ENCODE measurements at places on chromosomes 7 and 10. TPM values are rescaled to one million over a fixed set of nuclear protein-coding genes. Genes with fewer than 3 reads are reported as not detected.

DNA sequence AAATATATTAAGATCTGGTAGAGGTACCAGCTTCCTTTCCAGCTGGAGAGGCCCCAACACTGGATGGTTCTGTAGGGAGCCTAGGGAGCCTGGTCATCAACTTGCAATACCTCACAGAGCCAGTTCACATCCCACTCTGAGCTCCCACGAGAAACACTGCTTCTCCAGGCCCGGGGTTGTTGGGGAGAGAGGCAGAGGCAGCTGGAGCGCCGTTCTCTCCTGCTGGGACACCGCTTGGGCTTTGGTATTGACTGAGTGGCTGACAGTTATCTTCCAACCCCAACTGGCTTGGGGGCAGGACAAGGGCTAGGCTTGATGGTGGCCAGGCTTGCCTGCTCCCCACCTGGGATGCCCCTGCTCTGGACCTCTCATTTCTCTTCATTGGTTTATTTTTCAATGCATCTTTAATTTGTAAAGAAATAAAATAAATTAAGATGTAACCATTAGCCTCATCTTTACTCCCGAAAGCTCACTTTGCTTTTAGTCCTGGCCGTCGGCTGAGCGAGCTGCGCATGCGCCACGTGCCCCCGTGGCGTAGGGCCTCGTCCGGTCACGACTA, 10.0 kb upstream of the CHCHD1 start:
- H3K4me3 ChIP-seq, result peak overlapping the region; percentile 88
- no peaks in the 10 kb centered on the region for H3K27me3 ChIP-seq
- DNase-seq, result peak; percentile 77
- peak overlapping the region; percentile 95 for H3K27ac ChIP-seq
- H3K4me1 ChIP-seq, result peaks cover 20% of the 10 kb centered on the region
- peaks cover 64% of the 10 kb centered on the region for H3K36me3 ChIP-seq

- DNase-seq, result no peak
- no peak overlapping the region for H3K27ac ChIP-seq
Observed at GRCh38 chr7:97623333-97623732, 108.6 kb upstream of the TAC1 start.

- no peak overlapping the region for H3K4me3 ChIP-seq
- DNase-seq, result no peak
- no peak overlapping the region for H3K27ac ChIP-seq
- no peaks in the 10 kb centered on the region for H3K4me1 ChIP-seq
- peaks cover 72% of the 10 kb centered on the region for H3K27me3 ChIP-seq
Observed at GRCh38 chr7:8434290-8435002, 1.0 kb downstream of the NXPH1 start.

The WNT8B gene
- polyA plus RNA-seq, result 0.09 TPM

The JAKMIP3 gene
- polyA plus RNA-seq, result 0.45 TPM

The PTPN12 gene
- polyA plus RNA-seq, result 47.6 TPM

GRCh38 chr10:122120008-122120744, 131.2 kb downstream of the TACC2 start:
- H3K4me1 ChIP-seq, result peaks cover 19% of the 10 kb centered on the region
- no peak for DNase-seq
- no peaks in the 10 kb centered on the region for H3K27me3 ChIP-seq
- H3K27ac ChIP-seq, result no peak overlapping the region
- H3K36me3 ChIP-seq, result peaks cover 18% of the 10 kb centered on the region

DNA sequence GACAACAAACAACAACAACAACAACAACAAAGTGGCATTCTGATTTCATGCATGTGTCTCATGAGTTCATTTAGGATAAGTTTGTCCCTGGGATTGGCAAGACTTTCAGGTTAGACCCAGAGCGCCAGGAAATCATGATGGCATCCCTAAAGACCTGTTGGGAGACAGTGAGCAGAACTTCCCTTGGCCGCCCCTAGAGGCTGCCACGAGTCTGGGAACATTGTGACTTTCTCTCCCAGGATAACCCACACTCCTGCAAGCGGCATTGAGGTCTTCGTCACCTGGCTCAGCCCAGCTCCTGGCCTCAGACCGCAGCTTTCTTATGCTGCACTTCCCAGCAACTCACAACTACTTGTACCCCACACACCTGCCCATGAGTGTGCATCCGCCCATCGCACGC, 80.5 kb upstream of the RNF32 start:
- no peak overlapping the region for H3K27ac ChIP-seq
- DNase-seq, result no peak
- H3K4me1 ChIP-seq, result no peaks in the 10 kb centered on the region
- H3K36me3 ChIP-seq, result no peaks in the 10 kb centered on the region

The GJD4 gene
- polyA plus RNA-seq, result 0.09 TPM

GRCh38 chr10:93346694-93347093, 135.4 kb downstream of the MYOF start:
- H3K27ac ChIP-seq, result no peak overlapping the region
- peak; percentile 9 for DNase-seq

- H3K4me3 ChIP-seq, result no peak overlapping the region
- no peaks in the 10 kb centered on the region for H3K36me3 ChIP-seq
- H3K4me1 ChIP-seq, result no peaks in the 10 kb centered on the region
- H3K27ac ChIP-seq, result no peak overlapping the region
- H3K27me3 ChIP-seq, result no peaks in the 10 kb centered on the region
Observed at GRCh38 chr10:6396652-6397051, 183.4 kb downstream of the PRKCQ start.

DNA sequence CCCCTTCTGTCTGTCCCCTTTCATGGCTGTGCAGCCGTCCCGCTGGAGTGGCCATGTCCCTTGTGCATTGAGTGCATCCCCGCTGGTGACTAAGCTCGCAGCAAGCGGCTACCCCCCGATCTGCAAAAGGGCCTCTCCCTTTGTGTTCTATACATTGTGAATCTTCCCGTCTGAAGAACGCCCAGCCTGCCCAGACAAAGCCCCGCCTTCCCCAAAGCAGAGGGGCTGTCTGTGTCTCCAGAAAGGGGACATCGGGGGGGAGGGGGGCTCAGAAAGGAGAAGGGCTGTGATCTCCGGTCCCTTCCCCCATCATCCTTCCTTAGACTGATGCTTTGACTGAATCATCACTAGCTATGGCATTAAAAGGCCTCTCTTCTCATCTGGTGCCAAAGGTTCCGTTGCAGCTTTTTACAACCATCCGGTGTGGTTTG, 11.9 kb downstream of the NPTX2 start:
- H3K4me3 ChIP-seq, result no peak overlapping the region
- H3K4me1 ChIP-seq, result no peaks in the 10 kb centered on the region
- H3K27me3 ChIP-seq, result peaks cover 14% of the 10 kb centered on the region
- H3K36me3 ChIP-seq, result no peaks in the 10 kb centered on the region
- no peak overlapping the region for H3K27ac ChIP-seq

The PLEKHS1 gene
- 62.4 TPM for polyA plus RNA-seq

The GSTO2 gene
- 35.7 TPM for polyA plus RNA-seq

The NME8 gene
- 0.04 TPM for polyA plus RNA-seq

DNA sequence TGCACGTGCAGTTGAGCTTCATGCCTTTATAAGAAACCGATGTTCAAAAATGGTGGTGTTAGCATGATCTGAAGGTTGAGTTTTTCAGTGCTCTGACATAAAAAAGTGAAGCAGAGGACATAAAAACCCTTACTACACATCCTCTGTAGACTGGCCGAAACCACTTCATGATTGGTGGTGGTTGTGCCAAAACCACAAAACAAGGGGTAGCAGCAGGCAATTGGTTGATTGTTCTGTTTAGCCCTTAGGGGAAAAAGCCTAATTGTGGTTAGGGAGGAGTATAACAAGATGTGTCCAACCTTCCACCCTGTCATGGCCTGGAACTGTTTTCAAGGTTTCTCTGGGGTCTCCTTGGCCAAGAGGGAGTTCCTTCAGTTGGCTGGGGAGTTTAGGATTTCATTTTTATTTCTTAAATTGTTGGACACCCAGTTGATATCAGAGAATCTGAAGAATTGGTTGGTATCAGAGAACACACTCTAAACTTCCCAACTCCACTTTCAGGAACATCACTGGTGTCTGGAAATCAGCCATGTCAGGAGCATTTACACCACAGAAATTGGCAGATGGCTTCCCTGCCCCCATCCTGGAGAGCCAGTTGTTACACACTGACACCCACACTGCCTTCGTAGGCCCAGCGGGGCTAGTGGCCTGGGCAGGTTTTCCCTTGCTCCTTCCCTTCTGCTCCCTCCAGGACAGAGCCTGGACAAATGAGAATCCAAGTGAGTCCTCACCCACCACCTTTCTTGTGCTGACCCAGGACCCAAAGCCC, 18.8 kb downstream of the MRPS24 start:
- H3K27me3 ChIP-seq, result peaks cover 2% of the 10 kb centered on the region
- no peak overlapping the region for H3K4me3 ChIP-seq
- no peaks in the 10 kb centered on the region for H3K4me1 ChIP-seq
- no peak overlapping the region for H3K27ac ChIP-seq
- no peak for DNase-seq

DNA sequence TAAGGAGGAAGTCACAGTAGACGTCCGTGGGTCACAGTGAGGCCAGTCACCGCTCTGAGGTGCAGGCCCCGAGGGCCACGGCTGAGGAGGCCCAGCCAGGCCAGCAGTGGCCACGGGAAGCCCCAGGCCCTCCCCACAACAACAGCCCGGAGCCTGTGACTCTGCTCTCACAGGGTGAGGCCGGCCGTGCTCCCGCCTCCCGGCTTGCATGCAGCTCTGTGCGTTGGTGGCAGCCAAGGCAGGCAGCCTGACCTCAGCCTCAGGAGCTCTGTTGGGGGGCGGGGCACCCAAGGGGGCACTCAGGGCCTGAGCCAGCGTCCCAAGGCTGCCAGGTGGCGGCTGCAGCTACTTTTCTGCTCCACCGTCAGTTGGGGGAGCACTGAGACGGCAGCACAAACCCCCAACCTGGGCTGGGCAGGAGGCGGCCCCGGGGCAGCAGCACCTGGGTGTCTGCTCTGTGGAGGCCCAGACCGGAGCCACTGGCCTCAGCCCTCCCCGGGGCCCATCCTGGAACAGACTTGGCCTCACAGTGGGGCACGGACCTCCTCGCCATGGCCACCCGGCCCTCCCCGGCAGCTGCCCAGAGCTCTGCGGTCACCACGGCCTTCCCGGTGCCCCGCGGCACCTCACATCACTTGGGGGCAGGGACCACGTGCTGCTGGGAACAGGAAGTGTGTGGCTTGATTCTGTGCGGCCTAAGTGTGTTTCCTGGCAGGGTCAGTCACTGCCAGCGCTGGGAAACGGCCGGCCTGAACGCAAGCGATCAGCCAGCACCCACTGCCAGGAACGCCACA, 13.3 kb downstream of the CYP2W1 start:
- no peak overlapping the region for H3K27ac ChIP-seq
- H3K27me3 ChIP-seq, result no peaks in the 10 kb centered on the region

The TSPAN13 gene
- polyA plus RNA-seq, result 189 TPM

GRCh38 chr7:152050547-152050971, 25.1 kb downstream of the GALNT11 start:
- no peaks in the 10 kb centered on the region for H3K4me1 ChIP-seq
- H3K27me3 ChIP-seq, result no peaks in the 10 kb centered on the region
- no peak overlapping the region for H3K4me3 ChIP-seq
- DNase-seq, result no peak
- H3K36me3 ChIP-seq, result no peaks in the 10 kb centered on the region
- no peak overlapping the region for H3K27ac ChIP-seq

- no peak overlapping the region for H3K4me3 ChIP-seq
- H3K36me3 ChIP-seq, result peaks cover 64% of the 10 kb centered on the region
- H3K27me3 ChIP-seq, result no peaks in the 10 kb centered on the region
- H3K4me1 ChIP-seq, result no peaks in the 10 kb centered on the region
- H3K27ac ChIP-seq, result no peak overlapping the region
Observed at GRCh38 chr10:127441350-127442219, 107.5 kb upstream of the NPS start.

- H3K4me1 ChIP-seq, result peaks cover 6% of the 10 kb centered on the region
- H3K27me3 ChIP-seq, result no peaks in the 10 kb centered on the region
- DNase-seq, result peak; percentile 67
- peak within 1 kb of the TSS; percentile 60 for H3K4me3 ChIP-seq
Observed at GRCh38 chr10:45000752-45001380, at the start of gene ZNF22. Gene ZNF22, plus strand, starts transcription at chr10:45000923. Its CDS starts 2,446 bp downstream, at chr10:45003369.

The AOC1 gene
- polyA plus RNA-seq, result 206 TPM

The GPC2 gene
- 3.9 TPM for polyA plus RNA-seq

DNA sequence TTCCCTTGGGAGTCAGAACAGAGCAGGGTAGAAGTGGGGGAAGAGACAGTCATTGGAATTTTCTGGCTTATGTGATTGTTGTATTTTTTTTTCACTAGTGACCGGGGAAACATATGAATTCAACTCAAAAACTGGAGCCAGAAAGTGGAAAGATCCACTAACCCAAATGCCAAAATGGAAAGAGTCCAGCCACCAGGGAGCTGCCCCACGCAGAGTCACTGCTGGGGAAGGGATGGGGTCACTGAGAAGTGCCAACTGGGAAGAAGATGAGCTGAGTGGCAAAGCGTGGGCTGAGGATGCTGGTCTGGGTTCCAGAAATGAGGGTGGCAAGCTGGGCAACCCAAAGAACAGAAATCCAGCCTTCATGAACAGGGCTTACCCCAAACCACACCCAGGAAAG, 69.2 kb downstream of the CDHR3 start:
- H3K4me3 ChIP-seq, result no peak overlapping the region
- no peaks in the 10 kb centered on the region for H3K4me1 ChIP-seq
- H3K27ac ChIP-seq, result no peak overlapping the region
- H3K27me3 ChIP-seq, result no peaks in the 10 kb centered on the region

- no peaks in the 10 kb centered on the region for H3K36me3 ChIP-seq
- H3K4me1 ChIP-seq, result no peaks in the 10 kb centered on the region
- no peaks in the 10 kb centered on the region for H3K27me3 ChIP-seq
- no peak overlapping the region for H3K4me3 ChIP-seq
Observed at GRCh38 chr10:26890956-26891355, 30.2 kb upstream of the ABI1 start.

GRCh38 chr7:30977222-30977621, 13.5 kb downstream of the GHRHR start:
- DNase-seq, result no peak
- H3K27me3 ChIP-seq, result peaks cover 3% of the 10 kb centered on the region
- no peaks in the 10 kb centered on the region for H3K36me3 ChIP-seq
- no peak overlapping the region for H3K4me3 ChIP-seq

- no peak overlapping the region for H3K4me3 ChIP-seq
- H3K27me3 ChIP-seq, result no peaks in the 10 kb centered on the region
- DNase-seq, result no peak
- H3K36me3 ChIP-seq, result no peaks in the 10 kb centered on the region
Observed at GRCh38 chr7:79337717-79338116, 115.8 kb downstream of the MAGI2 start.

The FAM20C gene
- 57.2 TPM for polyA plus RNA-seq

The CACNB2 gene
- polyA plus RNA-seq, result 8.2 TPM

DNA sequence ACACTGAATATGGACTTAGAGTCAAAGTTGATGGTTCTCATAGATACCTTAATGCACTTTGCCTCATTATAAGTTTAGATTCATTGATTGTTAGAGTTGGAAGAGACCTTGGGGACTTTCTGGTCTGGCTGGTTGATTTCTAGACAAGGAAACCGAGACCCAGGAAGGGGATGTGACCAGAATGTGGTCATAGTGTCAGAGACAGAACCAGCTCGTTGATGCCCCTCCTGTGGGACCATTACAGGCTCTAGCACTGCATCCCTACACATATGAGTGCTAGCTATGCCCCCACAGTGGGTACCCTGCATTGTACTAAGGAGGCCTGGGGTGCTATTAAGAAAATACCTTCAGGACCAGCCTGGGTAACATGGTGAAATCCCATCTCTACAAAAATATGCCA, 306.6 kb downstream of the CAMK1D start:
- H3K36me3 ChIP-seq, result no peaks in the 10 kb centered on the region
- no peaks in the 10 kb centered on the region for H3K4me1 ChIP-seq
- H3K4me3 ChIP-seq, result no peak overlapping the region

The RPEL1 gene
- polyA plus RNA-seq, result 0.09 TPM

- H3K4me1 ChIP-seq, result no peaks in the 10 kb centered on the region
- H3K27ac ChIP-seq, result no peak overlapping the region
- no peaks in the 10 kb centered on the region for H3K27me3 ChIP-seq
- DNase-seq, result no peak
Observed at GRCh38 chr10:88174391-88174790, 311.0 kb downstream of the PTEN start.
